ENCODE measurements at places on chromosomes 3 and 15.

- no peak for DNase-seq
Observed at GRCh38 chr15:78930577-78931388, 14.1 kb downstream of the CTSH start.

DNA sequence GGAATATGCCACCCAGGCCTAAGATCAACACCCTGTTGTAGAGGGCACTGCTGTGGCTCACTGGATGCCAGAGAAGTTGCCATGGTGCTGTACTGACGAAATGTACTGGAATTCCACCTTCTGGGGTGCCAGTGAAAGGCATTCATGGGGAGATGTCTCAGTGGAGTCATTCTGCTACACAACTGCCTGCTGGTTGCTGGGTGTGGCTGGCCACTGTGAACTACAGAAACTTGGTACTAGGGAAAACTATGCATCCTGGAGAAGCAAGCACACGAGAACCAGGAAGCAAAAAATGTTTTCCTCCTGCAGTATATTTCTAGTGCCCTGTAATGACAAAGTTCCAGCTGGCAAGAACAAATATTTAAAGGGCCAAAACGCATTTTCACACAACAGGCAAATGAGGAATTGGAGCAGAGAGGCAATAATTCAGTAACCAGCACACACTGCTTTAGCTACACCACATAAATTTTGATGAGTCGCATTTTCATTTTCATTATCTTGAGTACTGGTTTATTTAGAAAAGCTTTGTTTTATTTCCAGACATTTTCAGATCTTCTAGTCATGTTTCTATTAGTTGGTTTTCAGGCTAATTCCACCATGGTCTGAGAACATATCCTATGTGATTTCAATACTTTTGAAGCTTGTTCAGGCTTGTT lies 18.3 kb upstream of the RFX7 start:
- no peak for DNase-seq

DNA sequence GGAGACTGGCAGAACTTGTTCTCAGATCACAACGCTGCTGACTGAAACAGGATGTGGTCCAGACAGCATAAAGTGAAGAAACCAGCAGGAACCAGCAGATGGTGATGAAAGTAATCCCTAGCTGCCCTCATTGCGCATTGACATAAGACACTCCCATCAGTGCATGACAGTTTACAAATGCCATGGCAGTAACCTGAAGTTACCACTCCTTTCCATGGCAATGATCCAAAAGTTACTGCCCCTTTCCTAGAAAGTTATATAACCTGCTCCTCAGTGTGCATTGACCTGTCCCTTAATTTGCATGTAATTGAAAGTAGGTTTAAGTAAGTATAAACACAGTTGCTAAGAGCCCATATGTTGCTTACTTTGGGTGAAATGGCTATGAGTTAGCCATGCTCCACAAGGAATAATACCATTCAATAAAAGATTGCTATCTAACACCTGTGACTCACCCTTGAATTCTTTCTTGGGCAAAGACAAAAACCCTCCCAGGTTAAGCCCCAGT lies 149.1 kb upstream of the CD96 start:
- no peak for DNase-seq

DNA sequence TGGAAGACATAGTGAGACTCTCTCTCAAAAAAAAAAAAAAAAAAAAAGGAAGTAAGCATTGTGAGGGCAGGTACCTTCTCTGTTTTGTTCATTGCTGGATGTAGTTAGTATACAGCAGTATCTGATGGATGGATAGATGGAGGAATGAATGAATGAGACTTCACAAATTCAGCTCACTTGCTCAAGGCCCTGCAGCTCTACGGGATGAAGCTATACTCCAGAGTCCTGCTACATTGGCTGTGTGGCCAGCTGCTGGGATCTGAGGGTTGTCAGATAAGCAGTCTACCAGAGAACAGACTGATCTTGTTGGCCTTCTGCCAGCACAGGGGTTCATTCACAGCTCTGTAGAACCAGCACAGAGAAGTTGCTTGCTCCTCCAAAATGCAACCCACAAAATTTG lies 35.0 kb downstream of the MLH1 start:
- no peak for DNase-seq

- no peak for DNase-seq
Observed at GRCh38 chr15:82798531-82799166, 7.2 kb downstream of the FSD2 start.

GRCh38 chr15:42329161-42329560 lies 30.1 kb upstream of the CAPN3 start:
- DNase-seq: no peak

DNA sequence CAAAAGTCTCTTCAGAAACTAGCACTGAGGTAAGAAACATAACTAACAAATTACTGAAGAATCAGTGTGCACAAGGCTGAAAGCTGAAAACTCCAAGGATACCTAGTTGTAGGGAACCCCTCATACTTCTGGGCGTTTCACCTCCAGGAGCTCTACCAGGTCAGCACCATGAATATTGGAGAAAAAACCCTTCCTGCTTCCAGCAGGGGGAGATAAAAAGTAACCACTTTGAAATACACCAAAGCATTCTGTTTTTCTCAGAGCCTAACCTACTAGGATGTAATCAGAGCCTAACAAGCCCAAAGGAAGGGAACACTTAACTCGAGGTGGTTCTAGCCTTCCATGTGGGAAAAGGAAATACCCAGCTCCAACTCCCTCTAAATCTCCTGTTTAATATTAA lies 175.8 kb upstream of the MME start:
- DNase-seq: peak; percentile 53

- DNase-seq: no peak
Observed at GRCh38 chr3:122269045-122269444, 56.0 kb upstream of the CSTA start.

GRCh38 chr3:58962816-58963215 lies 87.0 kb downstream of the CFAP20DC start:
- no peak for DNase-seq

GRCh38 chr15:31824024-31824423 lies 206.3 kb upstream of the CHRNA7 start:
- no peak for DNase-seq

GRCh38 chr3:124142389-124142970 lies 150.6 kb upstream of the ROPN1 start:
- DNase-seq: no peak

DNA sequence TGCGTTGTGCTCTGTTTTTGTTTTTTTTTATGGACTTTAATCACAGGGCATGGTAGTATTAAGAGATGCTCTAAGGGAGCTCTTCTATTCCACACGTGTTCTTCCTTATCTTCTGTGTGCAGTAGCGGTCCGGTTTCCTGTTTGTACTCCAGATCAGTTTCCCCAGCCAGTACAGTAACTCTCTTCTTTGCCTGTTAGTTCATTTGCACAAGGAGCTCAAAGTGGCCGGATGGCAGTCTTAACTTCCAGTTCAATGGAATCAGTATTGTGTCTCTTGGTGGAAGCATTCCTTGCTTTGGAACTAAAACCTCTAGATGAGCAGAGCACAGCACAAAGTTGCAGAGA lies 122.0 kb downstream of the KLF13 start:
- no peak for DNase-seq

GRCh38 chr3:1087066-1087560 lies 5.7 kb upstream of the CNTN6 start:
- DNase-seq: no peak

GRCh38 chr15:73923156-73923487 lies 3.1 kb upstream of the LOXL1 start:
- no peak for DNase-seq

DNA sequence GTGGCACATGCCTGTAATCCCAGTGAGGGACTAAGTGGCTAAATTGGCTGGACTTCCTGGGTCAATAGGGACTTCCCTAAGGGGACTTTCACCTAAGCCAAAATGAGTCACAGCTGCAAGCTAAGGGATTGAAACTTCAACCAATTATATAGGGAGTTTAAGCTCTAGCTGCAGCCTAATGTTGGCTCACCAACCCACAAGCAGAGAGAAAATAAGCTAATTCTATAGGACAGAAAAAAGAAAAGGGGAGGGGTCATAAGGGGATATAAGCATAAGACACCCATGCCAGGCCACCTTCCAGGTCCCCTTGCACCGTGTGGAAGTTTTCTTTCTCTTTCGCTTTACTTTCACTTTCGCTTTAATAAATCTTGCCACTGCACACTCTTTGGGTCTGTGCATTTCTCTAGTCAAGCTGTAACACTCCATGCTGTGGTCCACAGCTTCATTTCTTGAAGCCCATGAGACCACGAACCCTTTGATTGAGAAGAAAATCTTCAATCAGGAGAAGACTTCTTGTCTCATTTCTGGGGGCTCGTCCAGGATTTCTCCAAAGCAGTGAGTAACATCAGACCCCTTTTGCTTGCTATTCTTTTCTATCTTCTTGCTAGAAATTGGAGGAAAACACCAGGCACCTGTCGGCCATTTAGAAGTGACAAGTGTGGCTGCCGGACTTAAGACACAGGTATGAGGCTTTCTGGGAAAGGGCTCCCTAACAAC lies 192.3 kb downstream of the IGSF11 start:
- no peak for DNase-seq

DNA sequence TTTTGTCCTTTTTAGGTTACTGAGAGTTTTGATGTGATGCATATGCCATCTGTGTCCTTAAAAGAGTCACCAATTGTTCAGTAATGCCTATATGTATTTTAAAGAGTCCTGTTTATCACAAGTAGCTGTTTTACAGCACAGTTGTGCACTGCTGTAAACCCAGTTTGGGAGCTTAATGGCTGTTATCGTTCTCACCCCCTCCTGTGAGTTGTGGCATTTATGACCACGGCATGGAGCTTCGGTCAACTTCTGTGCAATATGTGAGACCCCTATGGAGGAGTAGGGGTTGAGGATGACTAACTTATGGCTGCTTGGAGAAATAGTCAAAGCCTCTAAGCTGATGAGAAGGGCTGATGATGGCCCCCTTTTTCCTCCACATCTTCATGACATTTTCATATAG lies 67.2 kb downstream of the ARHGEF26 start:
- no peak for DNase-seq

DNA sequence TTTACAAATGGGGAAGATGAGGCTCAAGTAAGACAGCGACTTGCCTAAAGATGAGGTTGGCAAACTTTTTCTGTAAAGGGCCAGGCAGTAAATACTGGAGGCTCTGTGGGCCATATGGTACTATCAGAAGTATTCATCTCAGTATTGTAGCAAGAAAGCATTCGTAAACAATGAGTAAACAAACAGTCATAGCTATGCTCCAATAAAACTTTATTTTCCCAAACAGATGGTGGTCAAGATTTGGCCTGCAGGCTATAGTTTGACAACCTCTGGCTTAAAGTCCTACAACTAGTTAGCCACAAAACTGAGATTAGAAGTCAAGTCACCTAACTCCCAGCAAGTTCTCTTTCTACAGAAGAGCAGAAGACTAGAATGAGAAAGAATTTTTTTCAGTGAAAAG lies 177.0 kb upstream of the NECTIN3 start:
- DNase-seq: no peak

GRCh38 chr3:46953234-46954010 lies 23.1 kb downstream of the CCDC12 start:
- peak; percentile 65 for DNase-seq

DNA sequence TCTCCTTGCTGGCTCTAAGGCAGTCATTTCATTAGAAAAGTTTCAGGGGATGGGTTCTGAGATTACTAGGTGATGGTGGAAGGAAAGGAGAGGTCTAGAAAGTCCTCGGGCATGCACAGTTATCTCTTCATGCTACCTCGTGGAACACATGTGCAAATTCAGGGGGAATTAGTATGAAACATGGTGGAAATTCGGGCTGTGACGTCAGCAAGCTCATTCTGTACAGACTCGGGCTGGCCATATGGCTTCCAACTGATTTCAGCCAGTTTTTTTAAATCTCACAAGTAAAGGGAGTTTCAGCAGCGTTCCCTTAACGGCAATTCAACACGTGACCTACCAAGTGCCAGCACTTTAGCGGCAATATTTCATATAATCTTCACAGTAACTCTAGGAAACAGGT lies 251.1 kb downstream of the TBL1XR1 start:
- no peak for DNase-seq

DNA sequence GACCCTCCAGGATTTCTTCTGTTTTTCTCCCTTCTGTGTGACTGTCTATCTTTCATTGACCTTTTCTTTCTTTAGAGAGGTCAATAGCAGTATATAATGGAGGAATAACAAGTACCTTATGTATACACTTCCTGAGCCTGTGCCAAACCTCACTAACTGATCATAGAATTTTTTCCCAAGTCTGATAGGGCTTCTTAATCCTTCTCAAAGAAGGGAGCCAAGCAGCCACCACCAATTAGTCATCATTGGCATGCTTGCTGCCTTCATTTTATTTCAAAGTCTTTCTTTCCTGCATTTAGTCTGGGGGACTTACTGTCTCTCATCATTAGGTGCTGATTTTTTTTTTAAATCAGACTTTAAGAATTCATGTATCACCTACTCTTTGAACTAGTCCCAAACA lies 327.0 kb downstream of the FEZF2 start:
- no peak for DNase-seq

DNA sequence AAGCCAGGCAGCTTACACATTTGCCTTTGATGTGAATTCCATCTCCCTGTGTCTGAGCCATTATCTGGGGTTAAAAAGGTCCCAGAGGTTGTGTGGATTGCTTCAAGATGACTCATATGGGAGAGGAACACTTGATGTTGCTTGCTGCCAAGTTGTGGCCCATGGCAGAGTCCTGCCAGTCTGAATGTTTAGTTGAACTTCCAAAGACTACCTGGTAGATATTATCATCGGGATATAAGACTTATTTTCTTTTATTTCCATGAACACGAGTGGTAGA lies 85.6 kb downstream of the TJP1 start:
- DNase-seq: no peak

- no peak for DNase-seq
Observed at GRCh38 chr3:71436337-71436736, 147.2 kb downstream of the FOXP1 start.

DNA sequence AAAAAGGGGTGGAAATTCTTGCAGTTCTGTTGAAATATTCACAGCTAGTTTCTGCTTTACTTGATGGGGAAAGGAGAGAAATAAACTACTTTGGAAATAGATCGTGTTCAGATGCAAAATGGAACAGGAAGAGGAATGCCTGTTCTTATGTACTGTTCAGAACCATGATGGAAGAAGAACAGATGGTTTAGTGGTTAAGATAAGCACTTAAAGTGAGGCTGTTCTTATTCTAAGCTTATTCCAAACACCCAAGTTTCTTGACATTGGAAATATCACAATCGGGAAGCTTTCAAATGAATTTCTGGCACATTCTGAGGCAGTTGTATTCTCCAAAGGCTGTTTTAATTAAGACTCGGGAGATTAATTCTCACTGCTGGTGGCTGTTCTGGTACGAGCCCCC lies 228.5 kb downstream of the LSAMP start:
- DNase-seq: no peak

DNA sequence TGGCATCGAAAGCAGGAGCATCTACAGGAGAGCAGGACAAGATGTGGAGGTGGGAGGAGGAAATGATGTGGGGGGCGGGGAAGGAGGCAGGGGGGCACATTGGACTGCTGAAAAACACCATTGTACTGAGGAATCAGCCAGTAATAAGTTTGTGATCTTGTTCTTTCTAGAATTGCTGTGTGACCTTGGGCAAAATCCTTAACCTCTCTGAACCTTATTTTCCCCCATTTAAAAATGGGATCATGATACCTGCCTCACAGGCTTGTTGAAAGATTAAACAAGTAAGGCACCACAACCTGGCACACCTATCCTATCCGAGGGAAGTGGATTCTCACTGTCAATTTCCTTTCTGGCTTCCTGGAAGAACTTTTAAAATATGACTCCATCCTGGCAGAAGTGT lies 56.9 kb upstream of the ARRDC4 start:
- no peak for DNase-seq

- DNase-seq: no peak
Observed at GRCh38 chr3:10229576-10229975, 18.7 kb upstream of the TATDN2 start.

- DNase-seq: no peak
Observed at GRCh38 chr3:147354623-147355022, 51.7 kb downstream of the ZIC4 start.

- no peak for DNase-seq
Observed at GRCh38 chr15:43318990-43319771, 11.2 kb downstream of the LCMT2 start.
